Sigmoid colon (tissue), 7 donors: ENCODE measurements at places on chromosomes 11 and 22. TPM values are rescaled to one million over a fixed set of nuclear protein-coding genes. Genes with fewer than 3 reads are reported as not detected.

The ARHGAP20 gene
- total RNA-seq = 4.7 TPM

The EFCAB6 gene
- total RNA-seq = 5.7 TPM

The LDHAL6A gene
- total RNA-seq = not detected

The PKP3 gene
- total RNA-seq = 0.71 TPM

The FJX1 gene
- 2.6 TPM for total RNA-seq

The SCO2 gene
- 1.8 TPM for total RNA-seq

The CARNS1 gene
- 0.68 TPM for total RNA-seq

The C11orf21 gene
- total RNA-seq = not detected

The IRAG1 gene
- total RNA-seq = 153 TPM

The SAA2 gene
- 10.3 TPM for total RNA-seq

The SYT12 gene
- total RNA-seq = not detected

The YPEL4 gene
- 2.5 TPM for total RNA-seq
